Fibroblast of villous mesenchyme (primary cell): ENCODE measurements at places on chromosomes 1 and 21. TPM values are rescaled to one million over a fixed set of nuclear protein-coding genes. Genes with fewer than 3 reads are reported as not detected.

GRCh38 chr1:43584204-43584603 is 53.5 kb downstream of the PTPRF start:
- no peak for DNase-seq

DNA sequence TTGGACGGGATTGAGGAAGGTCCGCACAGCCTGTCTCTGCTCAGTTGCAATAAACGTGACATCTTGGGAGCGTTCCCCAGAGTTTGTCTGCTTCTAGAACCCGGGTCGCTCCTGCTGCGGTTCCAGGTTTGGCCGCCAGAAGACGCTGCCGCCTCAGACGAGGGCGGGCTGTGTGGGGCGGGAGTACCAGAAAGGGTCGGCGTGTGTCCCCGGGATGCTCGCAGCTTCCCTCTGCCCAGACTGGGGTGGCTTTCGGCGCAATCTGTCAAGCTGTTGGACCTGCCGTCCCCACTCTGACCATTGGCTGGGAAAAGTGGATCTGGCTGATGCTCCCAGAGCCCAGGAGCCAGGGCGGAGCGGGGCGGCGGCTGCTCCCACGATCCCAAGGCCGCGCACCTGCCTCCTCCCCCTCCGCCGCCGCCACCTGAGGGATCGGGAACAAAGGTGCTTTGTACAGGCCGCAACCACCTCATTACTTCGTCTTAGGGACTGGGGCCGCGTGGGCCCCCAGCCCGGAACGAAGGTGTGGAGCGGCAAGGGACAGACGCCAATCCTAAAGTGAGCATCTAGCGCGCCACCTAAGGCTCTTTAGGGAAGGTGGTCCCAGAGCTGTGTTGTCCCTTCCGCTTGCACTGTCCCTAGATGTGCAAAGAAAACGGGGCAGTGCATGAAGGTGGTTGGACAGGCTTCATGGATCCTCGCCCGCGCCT is 683 bp upstream of the EFNA4 start:
- DNase-seq = peak; percentile 59

GRCh38 chr1:111747282-111747734 is 8.1 kb upstream of the INKA2 start:
- DNase-seq = peak; percentile 84

DNA sequence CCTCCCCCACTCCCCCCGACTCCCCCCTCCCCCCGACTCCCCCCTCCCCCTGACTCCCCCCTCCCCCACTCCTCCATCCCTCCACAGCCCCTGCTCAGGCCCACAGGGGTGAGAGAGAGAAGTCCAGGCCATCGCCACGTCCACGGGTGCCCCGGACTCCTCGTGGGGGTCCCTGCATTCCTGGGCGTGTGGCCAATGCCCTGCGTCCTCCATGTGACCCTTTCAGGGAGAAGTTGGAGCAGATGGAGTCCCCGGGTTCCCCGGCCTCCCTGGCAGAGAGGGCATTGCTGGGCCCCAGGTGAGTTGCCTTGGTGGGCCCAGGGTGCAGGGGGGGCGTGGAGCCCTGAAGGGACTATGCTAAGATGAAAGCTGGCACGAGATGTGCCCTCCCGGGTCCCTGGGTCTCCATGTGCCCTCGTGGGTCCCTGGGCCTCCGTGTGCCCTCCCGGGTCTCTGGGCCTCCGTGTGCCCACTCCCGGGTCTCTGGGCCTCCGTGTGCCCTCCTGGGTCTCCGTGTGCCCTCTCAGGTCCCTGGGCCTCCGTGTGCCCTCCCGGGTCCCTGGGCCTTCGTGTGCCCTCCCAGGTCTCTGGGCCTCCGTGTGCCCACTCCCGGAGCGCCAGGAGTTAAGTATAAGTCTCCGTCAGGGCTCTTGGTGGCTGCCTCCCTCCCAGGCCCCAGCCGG is 52.0 kb downstream of the SLC19A1 start:
- DNase-seq = no peak

The CRABP2 gene
- 39.0 and 80.7 TPM in 2 replicates for total RNA-seq

GRCh38 chr1:43329995-43330751 is 7.4 kb upstream of the MPL start:
- peak; percentile 68 for DNase-seq

DNA sequence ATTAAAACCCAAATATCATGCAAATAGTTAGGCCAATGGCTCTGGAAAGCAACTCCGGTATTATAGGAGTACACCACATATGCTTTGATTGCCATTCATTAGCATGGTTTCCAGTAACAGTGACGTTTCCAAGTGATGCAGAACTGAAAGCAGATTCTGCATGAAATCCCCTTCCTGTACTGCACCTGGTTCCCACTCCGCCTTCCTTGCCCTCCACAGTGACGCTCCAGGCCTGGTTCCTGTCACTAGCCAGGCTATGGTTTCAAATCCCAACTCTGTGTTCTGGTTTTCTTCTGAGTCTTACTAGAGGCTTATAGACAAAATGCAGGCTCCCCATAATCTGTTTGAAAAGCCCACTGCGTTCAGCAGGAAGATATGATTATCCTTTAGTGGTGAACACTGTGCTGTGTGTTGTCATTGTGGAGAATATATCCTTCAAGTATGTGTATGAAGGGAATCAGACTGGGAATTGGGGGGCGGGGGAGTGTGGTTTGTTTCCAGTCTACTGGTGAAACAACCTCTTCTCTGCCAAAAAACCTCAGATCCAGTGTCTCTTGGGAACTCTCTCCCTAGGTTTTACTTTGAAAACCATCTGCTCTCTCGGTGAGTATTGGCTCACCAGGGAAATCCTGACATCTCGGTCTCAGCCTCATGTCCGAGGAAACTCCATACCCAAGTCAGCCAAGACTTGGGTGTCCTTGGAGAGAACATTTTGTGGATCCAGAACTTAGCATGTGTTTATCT is 78.7 kb downstream of the TYW3 start:
- DNase-seq = peak; percentile 3

DNA sequence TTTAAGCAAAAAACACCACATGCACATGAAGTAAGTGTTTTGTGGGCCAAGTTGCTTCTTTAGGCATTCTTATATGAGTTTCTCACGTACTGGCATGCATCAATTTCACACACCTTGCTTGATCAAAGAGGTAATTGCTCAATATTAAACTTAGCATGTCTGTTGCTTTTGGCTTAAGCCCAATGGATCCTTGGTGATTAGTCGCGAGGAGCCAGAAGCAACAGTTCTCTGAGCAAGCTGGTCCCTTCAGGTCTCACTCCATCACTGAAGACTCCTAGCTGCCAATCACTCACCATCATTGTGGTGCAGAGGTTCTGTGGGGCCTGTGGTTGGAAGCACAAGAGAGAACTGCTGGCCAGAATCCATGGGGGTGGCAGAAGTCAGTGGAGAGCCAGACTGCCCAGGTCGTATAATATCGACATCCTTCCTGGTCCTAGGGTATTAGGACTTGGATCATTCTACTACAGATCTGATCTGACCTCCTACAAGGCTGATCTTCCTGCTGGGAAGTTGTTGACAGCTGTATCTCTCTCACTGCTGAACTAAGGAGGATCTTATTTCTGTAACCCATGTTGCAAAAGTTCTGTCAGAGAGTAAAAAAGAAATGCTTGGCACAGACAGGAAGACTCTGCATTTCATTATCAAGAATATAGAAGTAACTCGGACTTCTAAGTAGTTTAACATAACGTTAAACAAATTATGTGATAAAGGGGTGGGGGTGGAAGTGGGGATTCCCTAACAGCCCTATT is 140.5 kb downstream of the NTPCR start:
- no peak for DNase-seq

The STX12 gene
- total RNA-seq = 70.5 and 95.4 TPM in 2 replicates

The HEYL gene
- under 0.01 and 0.32 TPM in 2 replicates for total RNA-seq

The ZBTB37 gene
- total RNA-seq = 5.5 and 7.3 TPM in 2 replicates

- no peak for DNase-seq
Observed at GRCh38 chr1:210272666-210273065, 40.1 kb downstream of the SERTAD4 start.

GRCh38 chr1:179831852-179832699 is 45.5 kb downstream of the TOR1AIP2 start:
- DNase-seq = peak; percentile 34

DNA sequence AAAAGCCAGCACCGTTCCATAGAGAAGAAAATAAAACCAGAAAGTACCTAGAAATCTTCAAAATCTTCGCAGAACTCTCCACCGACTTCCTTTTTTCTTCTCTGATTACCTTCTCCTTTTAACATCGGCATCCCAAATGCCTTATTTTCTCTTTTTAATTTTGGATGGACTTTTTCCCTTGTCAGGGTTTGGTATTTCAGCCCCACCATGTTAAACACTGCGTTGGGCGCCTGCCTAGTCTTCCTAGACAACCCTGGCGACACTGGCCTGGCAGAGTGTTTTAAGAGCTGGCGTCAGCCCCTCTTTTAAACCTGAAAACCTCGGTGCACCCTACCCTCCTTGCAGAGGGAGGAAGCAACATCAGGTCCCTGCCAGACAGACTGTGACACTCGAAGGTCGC is 66.0 kb upstream of the EFHD2 start:
- DNase-seq = peak; percentile 42

The CEP170 gene
- total RNA-seq = 114 and 115 TPM in 2 replicates

GRCh38 chr1:77287535-77287934 is 5.7 kb downstream of the AK5 start:
- DNase-seq = no peak

DNA sequence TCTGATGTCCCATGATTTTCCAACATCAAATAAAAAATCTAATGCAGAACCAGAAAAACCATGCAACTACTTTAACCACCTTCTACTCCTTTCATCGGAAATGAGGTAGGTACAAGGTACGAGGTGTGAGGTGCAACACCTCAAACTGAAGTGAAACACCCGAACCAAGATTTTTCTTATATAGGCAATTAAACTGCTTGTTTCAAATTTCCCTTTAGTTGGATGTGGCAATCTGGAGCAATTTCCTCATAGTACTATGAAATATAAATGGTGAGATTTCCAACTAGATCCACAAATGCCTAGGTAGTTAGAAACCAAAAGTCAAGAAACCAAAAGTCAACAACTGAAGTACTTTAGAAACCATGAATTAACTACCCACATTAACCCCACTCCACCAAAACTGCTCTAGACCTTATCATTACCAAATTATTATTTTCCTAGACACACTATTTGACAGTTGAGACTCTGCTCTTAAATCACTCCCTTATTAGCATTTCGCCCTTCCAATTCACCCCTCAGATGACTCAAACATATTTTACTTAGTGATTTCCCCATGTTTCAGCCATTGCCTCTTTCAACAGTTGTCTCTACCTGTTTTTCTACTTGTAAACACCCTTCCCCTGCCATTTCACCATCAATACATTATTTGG is 37.8 kb downstream of the FUBP1 start:
- no peak for DNase-seq

The TNNT2 gene
- total RNA-seq = 0.64 and 3.5 TPM in 2 replicates

The ASCL5 gene
- total RNA-seq = not detected in 2 replicates

DNA sequence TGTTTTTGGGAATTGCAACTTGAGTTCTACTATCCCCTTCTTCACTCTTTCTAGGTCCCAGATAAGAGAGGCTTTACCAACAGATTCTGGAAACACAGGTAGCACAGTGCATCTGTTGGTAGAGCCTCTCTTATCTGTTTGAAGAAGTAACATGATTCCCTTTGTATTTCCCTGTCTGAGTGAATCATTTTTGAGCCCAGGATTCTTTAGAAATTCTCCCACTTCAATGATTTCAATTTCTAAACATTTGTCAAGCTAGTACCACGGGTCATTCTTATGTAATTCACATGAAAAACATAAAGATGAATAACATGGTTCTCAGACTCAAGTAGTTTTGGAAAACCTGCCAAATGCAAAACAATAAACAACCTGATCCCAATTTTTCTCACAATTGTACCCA is 72.0 kb upstream of the DUSP10 start:
- no peak for DNase-seq

DNA sequence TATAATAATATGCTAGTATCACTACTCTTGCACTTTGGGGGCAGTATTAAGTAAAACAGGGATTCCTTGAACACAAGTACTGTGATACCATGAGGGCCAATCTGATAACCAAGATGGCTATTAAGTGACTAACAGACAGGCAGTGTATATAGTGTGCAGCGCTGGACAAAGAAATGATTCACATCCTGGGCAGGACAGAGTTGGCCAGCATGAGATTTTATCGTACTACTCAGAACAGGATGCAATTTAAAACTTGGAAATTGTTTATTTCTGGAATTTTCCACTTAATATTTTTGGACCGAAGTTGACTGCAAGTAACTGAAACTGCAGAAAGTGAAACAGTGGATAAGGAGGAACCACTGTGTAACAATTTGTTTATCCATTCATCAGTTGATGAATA is 74.6 kb downstream of the DNTTIP2 start:
- DNase-seq = peak; percentile 93

- DNase-seq = no peak
Observed at GRCh38 chr1:162695687-162696086, 63.4 kb downstream of the DDR2 start.

The ARMH1 gene
- total RNA-seq = 0.32 and 0.43 TPM in 2 replicates

The IFI44L gene
- 0.64 and 1.3 TPM in 2 replicates for total RNA-seq

The PALMD gene
- total RNA-seq = 6.8 and 16.8 TPM in 2 replicates

DNA sequence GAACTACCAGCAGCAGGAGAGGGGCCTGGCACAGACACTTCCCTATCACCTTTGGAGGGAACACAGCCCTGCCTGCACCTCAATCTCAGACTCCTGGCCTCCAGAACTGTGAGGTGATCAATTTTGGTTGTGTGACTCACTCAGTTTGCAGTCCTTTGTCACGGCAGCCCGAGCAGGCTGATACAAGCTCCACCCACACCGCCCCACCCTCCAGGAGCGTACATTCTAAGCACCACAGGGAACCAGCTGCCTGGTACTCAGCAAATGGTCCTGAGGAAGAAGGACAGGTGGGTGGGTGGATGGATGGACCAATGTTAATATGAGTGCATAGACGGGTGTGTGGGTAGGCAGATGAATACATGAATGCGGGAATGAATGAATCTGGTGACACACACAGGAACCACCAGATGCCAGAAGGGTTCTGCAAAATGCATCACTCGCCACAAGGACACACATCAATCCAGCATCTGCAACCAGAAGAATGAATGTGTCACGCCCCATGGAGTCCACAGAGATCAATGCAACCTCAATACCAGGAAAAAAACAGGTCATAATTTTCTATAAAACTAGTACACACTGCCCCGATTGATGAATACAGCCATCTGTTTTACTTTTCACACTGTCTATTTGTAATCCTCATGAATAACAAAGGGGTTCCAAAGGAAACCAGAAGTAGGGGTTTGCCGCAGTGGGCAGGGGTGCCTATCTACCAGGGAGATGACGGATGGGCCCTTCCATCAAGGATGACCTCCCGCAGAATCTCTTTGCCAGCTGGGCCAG is 284.5 kb downstream of the NPHP4 start:
- DNase-seq = no peak

- DNase-seq = peak; percentile 31
Observed at GRCh38 chr1:32759997-32760623, 57.0 kb downstream of the YARS1 start.

The SELENBP1 gene
- total RNA-seq = 23.3 and 27.7 TPM in 2 replicates

The C1QTNF12 gene
- total RNA-seq = 0.32 and 0.43 TPM in 2 replicates

DNA sequence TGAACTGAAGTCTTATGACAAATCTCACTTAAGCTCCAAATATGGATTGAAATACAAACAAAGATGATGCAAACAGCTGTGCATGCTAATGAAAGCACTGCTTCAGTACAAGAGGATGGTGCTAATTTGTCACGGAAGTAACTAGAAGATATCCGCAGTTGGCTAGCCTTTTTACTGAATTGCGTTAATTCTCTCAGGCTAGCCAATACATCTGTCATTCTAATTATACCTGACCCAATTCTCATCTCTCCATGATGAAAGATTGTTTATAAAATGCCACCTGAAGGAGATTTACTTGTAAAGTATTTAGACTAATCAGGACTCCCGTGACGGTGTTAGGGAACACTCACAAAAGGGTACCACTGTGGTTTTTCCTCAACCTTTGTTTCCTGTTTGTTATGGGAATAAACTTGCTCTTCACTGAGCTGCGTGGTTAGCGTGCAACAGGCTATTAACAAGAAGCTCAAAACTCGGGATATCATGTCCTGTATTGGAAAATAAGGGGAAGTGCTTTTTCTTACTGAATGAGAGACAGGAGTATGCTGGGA is 162.5 kb downstream of the APP start:
- peak; percentile 90 for DNase-seq

The TTC22 gene
- total RNA-seq = not detected in 2 replicates
